ENCODE measurements at places on chromosomes 5 and 9. TPM values are rescaled to one million over a fixed set of nuclear protein-coding genes. Genes with fewer than 3 reads are reported as not detected.

Gene CETN3
- 40.2 TPM for total RNA-seq

Gene DAB2
- 167 TPM for total RNA-seq

Gene HBEGF
- total RNA-seq: 9.7 TPM

Gene SLC6A7
- total RNA-seq: not detected

Gene FGF1
- total RNA-seq: 5.1 TPM

Gene TSLP
- total RNA-seq: 2.4 TPM

Gene ADAMTS12
- 28.8 TPM for total RNA-seq

Gene TNC
- total RNA-seq: 155 TPM

- DNase-seq: no peak
These were observed at the start of gene ACSL6 for GRCh38 chr5:132011622-132012343. TSS of gene ACSL6 (minus strand) at chr5:132011658. CDS start at chr5:132011553, 105 bp downstream.

GRCh38 chr5:54383941-54384340 is 71.6 kb upstream of the HSPB3 start:
- no peak for DNase-seq

DNA sequence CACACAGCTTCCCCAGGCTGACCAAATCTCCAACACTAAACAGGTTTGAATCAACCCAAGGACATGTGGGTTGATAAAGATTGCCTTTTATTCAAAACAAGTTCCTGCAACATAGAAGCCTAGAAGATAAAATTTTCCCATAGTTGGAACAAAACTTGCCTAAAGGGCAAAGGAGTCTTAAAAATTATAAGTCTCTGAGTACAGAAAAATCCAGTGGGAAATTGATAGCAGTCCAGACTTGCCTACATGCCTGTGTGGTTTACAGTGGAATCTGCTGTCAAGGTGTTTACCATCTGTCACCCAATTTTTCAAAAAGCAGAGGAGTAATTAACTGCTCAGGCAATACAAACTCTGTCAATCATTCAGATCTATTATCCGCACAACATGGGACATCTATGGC is 168.2 kb downstream of the PPP2R2B start:
- DNase-seq: no peak

GRCh38 chr5:96880444-96881164 is 4.3 kb downstream of the ERAP2 start:
- no peak for DNase-seq

GRCh38 chr5:109167586-109167985 is 242.2 kb downstream of the PJA2 start:
- no peak for DNase-seq

DNA sequence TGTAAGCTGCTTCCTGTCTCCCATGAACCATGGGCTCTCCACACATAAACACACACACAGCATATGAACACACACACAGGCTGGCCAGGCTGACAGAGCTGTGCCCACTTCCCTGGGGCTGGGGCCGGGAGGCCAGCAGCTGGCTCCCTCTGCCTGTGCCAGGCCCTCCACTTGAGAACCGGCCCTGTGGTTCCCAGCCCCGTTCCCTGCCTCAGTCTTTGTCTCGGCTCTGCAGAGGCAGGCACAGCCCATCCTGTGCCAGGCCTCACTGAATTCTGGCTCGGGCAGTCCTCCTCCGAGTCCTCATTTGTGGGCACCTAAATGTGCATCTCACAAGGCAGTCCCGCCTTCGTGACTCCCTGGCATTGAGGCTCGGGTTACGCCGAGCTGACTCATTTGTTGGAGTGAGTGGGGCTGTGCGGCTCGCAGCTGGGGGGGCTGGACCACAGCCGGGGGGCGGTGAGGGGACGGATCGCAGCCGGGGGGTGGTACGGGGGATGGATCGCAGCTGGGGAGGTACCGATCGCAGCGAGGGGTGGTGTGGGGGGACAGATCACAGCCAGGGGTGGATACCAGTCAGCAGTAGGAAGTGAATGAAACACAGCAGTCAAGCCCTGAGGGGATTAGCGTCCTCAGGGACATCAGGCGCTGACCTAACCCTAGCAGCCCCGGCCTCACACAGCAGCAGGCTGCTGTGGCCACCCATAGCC is 72.3 kb downstream of the PSMB7 start:
- peak; percentile 17 for DNase-seq

DNA sequence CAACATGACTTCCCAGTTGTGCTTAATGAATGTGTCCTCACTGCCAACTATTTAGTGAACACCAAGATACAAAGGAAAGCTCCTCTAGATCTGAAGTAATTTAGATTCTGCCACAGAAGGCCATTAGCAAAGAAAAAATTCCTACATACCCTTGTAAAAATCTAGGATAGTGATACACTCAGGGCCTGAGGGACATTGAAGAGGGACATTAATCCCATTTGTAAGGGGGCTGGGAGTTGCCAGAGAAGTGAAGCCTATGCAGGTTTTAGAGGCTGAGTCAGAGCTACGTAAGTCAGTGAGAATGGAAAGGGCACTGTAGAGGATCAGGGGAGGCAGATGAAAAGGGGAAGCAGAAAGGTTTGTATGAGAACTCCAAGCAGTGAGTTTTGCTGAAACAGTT is 286.9 kb upstream of the TARS1 start:
- no peak for DNase-seq

GRCh38 chr9:131049829-131050715 is 41.1 kb downstream of the LAMC3 start:
- no peak for DNase-seq

DNA sequence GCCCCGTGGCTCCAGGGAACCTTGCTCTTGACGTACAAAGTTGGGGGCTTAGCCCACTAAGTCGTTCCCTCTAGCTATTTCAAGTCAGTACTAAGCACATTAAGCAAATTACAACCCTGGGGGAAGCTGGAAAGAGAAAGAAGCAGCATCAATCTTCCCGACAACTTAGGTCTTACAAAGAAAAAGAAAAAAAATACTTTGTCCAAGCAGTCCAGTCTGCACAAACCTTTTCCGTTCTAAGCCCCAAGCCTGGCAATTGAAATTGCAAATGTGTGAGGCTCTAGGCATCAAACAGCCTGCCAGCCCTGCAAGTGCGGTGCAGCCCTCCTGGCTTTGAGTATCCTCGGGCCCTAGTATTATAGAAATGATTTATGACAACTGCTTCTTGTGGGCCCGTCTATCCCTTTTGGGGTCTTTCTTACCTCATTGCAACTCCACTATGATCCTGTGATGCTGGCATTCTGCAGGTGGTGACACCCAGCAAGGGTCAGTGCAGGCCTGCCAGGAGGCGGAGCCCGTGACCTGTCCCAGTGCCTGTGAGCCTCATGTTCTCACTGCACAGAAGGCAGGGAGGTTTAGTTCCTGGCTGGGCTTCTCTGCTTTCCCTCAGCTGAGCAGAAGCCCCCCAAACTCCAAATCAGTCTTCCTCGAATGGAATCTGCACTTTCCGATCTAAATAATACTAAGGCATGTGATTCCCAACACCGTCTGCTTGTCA is 232.3 kb upstream of the IRX2 start:
- no peak for DNase-seq

GRCh38 chr5:57552033-57552432 is 69.4 kb upstream of the ACTBL2 start:
- no peak for DNase-seq

- DNase-seq: no peak
These were observed 34.6 kb downstream of the MARVELD2 start for GRCh38 chr5:69449511-69449910.

GRCh38 chr5:14497311-14497710 is 84.3 kb upstream of the OTULINL start:
- DNase-seq: no peak

- no peak for DNase-seq
These were observed 297.7 kb upstream of the CD180 start for GRCh38 chr5:67494186-67494855.

Data from urinary bladder (tissue), 4 donors.